Thymus (tissue), 14 donors: ENCODE measurements at places on chromosomes 2 and 18.

- DNase-seq: no peak
These were observed 93.7 kb upstream of the MCFD2 start for GRCh38 chr2:47009253-47009767.

- DNase-seq: no peak
These were observed 36.1 kb upstream of the NDUFV2 start for GRCh38 chr18:9066358-9066757.

DNA sequence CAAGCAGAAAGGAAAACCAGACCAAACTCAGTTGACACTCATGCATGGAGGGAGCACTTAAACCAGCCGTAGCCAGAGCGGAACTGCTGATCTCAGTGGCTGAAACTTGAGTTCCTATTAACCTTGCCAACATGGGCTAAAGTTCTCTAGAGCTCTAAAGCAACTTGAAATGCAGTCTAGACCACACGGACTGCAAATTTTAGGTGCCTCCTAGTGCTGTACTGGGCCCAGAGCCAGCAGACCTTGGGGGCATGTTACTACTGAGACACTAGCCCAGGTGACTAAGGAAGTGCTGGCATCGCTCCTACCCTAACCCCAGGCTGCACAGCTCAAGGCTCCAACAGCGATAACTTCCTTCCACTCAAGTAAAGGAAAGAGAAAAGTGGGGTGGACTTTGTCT is 236.5 kb downstream of the AKAIN1 start:
- no peak for DNase-seq

- DNase-seq: no peak
These were observed 78.3 kb upstream of the CRIM1 start for GRCh38 chr2:36277146-36277808.

DNA sequence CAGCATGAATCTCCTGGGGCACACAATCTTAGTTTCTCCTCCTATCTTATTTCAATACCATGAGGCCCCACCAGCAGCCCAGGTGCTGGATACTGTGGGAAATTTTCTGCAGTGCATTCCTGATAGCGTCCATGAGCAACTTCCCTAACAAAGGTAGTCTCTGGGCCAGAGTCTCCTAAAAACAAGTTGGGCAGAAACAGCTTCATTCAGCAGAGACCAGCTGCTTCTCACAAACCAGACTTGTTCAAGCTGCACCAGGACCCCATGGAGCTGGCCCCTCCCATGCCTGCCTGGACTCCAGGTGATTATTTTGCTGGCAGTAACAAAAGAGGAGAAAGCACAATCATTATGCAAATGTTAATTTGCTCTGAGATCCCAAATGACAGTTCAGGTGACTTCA is 31.4 kb downstream of the MYO5B start:
- no peak for DNase-seq

GRCh38 chr2:216932113-216932862 is 72.4 kb upstream of the TNP1 start:
- DNase-seq: no peak

GRCh38 chr2:12222554-12222953 is 476.1 kb downstream of the LPIN1 start:
- DNase-seq: no peak

DNA sequence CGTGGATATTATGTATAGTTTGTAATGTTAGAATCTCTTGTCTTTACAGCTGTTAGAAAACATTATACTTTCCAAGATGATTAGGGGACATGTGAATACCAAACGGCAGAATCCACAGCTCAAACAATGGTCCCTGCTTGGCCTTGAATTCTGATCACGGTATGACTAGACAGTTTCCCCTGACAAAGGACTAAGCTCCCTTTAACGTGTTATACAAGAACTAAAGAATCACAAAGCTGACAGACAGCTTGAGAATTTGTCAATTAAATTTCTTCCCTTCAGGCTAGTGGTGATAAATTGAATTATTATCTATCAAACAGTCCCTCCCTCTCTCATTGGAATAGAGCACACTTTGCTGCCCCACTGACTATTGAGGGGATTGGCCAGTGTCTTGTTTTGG is 359.2 kb upstream of the ID2 start:
- DNase-seq: no peak

DNA sequence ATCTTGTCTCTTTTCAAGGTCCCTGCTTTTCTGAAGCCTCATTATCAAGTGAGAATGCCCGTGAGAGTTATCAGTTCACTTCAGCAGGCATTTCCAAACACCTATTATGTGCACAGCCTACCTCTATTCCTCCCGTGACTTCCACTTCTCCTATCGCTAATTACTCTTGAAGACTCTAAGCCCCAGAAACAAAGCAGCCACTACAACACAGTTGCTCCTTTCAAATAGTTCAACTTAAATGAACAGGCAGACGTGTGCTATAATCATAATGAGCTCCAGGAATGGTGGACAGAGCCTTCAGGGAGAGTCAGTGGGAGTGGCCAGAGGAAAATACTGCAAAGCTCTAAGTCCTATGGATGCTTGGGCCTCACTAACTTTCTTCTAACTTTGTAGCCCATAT is 159.0 kb downstream of the RDH14 start:
- DNase-seq: no peak

DNA sequence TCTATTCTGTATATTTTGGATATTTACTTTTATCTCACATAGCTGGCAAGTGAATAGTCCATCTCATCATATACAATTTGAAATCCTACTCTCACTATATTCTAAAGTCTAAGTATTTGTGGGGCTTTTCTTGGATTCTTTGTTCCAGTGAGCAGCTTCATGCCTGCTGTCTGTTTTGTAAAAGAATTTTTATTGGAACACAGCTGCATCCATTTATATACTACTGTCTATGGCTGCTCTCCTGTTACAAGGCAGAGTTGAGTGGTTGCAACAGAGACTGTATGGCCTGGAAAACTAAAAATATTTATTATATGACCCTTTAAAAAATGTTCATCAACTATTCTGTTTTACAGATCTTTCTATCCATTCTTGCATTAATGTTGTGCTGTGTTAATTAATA is 193.3 kb upstream of the KLHL14 start:
- no peak for DNase-seq

DNA sequence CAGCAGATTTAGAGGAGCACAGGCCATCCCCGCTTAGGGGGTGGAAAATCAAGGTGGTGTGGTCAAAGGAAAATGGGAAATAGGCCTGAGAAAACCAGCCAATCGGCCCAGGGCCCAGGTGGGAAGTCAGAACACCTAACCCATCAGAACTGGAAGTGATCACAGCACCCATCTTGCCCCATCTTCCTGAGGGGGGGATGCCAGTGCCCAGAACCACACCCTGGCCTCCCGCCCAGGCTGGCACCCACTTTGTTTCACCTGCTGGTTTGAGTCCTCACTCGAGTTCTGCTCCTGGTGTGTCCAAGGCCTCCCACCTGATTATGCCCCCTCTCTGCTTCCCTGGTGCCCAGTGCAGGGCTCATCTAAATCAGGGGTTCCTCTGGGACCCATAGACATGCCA is 174.5 kb downstream of the TNS1 start:
- no peak for DNase-seq

GRCh38 chr2:55986001-55986400 is 62.4 kb upstream of the EFEMP1 start:
- no peak for DNase-seq

DNA sequence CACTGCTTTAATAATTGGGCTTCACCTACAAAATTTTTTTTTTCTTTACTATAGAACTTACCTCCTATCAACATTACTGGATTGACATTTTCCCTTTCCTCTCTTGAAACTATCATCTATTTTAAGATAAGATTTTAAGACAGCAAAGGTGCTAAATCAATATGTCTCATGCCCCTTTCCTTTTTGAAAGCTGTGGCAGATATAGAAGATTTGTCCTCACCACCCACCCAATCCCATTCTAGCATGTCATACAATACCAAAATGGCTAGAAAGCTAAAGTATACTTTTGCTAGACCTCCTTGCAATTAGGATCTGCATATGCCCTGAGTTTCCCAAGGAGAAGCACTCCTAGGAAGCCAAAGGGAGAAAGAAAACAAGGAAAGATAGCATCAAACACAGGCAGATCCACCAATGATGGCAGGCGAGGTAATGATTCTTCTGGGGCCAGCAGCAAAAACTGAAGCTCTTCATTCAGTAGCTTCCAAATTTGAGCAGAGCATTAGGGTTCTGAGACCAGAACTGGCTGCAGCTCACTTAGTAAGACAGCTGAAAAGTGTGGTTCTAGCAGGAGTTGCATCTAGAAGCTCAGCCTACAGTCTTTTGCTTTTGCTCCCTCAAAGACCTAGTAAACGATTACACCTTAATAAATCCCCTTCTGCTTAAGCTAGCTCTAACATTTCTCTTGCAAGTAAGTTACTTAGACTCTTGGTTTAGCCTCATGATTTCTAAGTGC is 242.1 kb downstream of the ZEB2 start:
- DNase-seq: no peak
